ENCODE measurements at places on chromosomes 11 and 22.

DNA sequence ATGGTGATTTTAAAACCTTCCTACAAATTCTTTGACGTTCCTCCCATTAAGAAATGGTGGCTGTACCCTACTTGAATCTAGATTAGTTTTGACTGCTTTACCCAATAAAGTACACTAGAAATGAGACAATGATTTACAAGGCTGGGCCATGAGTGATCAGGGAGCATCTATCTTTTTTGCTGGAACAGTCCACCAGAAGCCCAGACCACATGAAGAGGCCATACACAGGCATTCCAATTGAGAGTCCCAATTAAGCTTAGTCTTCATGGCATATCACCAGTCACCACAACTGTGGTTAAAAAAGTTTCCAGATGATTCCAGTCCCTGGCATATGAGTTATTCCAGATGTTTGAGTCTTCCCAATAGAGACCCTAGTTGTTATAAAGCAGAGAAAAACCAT lies 39.5 kb downstream of the FAM76B start:
- DNase-seq = no peak

DNA sequence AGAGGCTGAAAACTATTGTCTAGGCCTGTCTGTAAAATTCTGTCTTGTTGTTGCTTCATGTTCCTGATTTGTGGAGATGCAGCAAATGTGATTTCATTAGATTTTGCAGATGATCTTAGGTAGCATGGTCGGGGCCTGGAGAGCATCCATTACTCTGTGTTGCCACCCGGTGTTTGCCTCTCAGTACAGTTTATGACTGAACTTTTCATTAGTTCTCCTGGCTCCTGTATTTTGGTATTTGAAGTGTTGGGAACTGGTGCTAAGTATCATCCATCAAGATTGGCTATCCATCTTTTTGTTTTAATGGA lies 7.7 kb downstream of the YWHAH start:
- DNase-seq = no peak

DNA sequence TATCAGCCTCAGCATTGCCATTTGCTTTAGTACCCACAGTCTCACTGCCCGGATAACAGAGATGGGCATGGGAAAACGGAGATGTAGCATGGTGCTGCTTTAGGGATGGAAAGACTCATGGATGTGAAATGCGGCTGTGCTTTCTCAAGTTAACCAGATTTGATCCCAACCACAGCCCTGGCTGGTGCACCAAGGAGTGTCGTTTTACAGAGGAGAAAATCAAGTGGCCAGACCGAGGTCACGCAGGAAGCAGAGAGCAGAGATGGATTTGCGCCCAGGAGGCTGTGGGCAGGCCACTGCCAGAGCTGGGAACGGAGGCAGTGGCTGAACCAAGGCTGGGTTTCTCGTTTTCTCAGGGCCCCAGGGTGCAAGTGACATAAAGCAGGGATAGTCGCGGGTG lies 9.0 kb downstream of the MB start:
- DNase-seq = no peak

GRCh38 chr22:20267441-20268278 lies 458 bp downstream of the RTN4R start:
- DNase-seq = peak; percentile 34

GRCh38 chr11:1879941-1880720 lies 11.6 kb downstream of the PRR33 start:
- no peak for DNase-seq

GRCh38 chr22:24553597-24554312 lies 1.2 kb downstream of the GUCD1 start:
- no peak for DNase-seq

DNA sequence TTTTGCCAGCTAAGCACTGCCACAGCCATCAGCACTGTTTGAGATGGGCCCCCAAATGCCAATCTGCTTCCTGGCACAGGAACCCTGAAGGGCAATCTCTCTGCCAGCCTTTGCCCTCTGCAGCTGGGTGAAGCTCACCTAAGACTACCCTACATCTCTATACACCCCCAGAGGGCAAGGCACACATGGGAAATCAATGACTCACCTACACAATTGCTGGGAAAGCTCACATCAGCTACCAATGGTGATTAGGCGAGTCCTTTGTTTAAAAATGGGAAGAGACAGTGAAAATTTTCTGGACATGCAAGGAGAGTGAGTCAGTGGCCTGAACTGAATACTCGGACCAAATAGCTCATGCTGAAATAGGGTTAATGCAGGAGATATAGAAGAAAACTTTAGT lies 12.6 kb upstream of the PRDM11 start:
- DNase-seq = peak; percentile 38

DNA sequence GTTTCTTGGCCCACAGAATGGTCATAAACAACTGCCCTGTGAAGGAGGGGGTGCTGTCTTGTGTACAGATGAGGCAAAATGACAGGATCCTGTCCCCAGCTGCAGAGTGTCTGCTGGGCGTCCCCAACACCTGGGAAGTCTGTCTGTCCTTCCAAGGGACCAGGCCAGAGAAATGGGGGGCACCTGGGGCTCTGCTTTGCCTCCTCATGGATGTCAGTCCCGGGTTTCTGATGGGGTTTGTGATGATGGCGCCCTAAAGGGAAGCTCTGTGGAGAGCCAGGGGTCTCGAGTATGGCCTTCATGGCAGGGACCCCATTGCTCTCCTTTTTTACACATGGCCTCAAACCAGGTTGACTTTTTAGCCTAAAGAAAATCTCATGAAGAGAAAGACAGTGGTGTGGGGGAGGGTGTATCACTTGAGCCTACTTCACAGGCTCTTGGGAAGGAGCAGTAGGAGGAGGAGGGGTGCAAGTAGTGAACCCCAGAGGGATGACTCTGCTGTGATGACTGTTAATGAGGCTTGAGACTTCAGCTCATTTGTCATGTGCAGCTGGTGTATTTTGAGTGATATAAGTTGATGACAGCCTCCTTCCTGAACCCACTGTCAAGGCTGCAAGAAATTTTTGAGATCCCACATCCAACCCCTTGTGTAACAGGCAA lies 40.6 kb upstream of the TUB start:
- DNase-seq = no peak

DNA sequence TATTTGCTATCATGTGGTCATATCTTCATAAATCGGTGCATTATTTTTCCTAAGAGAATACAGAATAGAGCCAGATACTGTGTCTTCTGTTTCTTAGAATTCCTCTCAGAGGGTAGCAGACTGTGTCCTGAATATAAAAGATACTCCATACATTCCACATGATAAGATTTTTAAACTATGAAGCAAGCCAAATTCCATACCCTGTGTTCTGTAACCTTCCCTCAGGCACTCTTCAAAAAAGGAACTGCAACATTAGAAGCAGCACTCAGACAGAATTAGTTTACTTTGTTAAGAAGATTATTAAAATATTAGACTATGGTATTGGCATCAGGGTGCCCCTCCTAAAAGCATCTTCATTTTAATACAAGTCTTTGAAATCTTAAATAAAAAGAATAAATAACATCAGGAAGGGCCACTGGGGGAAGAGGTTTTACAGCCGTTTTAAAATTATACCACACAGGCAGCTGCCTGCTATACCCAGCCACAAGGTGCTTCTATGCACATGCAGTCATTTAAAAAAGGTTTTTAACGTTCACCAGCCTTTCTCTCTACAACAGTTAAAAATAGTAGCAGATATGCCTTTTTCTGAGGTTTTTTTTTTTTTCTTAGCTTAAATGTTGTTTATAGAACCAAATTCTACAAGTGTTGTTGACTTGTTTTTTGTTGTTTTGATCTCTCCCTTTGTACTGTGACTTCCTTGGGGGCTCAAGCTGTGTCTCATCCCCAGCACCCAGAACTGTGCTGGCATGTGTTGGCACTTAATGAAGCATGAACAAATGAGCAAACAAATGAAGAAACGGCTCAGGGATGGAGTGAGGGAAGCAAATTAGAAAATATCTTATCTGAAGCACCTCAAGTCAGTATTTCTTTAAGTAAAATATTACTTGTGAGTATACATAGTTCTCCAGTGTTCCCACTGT lies 54.7 kb upstream of the CCDC89 start:
- DNase-seq = no peak

DNA sequence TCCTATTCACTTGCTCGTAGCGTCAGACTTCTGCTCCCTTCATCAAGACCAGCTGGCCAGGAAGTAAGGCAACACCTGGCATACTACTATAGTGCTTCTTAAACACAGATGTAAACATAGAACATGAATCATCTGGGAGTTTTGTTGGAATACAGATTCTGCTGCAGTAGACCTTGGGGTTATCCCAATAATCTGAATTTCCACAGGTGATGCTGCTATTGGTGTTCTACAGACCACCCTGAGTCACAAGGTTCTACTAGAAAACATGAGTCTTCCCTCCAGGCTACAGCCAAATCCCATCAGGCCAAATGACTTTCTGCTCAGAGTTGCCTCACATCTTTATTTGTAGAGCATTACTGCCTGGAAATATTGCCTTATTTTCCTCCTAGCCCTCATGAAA lies 175.2 kb downstream of the NELL1 start:
- DNase-seq = no peak

GRCh38 chr22:36409056-36409455 lies 21.3 kb upstream of the MYH9 start:
- DNase-seq = no peak

DNA sequence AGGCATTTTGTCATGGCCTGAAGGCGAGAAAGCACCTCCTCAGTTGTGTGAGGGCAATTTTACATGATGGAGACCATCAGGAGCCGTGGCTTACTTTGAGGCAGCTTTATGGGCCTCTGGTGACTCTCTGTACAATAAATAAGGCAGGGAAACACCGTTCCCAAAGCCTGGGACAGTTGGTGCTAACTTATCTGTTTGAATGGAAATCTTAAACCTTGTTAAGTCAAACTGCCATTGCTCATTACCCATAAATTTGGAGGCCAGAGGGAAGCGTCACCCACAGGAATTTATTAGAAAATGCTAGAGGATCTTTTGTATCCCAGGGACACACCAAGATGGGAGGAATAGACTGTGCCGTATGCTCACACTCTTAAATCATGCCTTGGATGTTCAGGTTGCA lies 1156.9 kb downstream of the BRD1 start:
- DNase-seq = no peak

DNA sequence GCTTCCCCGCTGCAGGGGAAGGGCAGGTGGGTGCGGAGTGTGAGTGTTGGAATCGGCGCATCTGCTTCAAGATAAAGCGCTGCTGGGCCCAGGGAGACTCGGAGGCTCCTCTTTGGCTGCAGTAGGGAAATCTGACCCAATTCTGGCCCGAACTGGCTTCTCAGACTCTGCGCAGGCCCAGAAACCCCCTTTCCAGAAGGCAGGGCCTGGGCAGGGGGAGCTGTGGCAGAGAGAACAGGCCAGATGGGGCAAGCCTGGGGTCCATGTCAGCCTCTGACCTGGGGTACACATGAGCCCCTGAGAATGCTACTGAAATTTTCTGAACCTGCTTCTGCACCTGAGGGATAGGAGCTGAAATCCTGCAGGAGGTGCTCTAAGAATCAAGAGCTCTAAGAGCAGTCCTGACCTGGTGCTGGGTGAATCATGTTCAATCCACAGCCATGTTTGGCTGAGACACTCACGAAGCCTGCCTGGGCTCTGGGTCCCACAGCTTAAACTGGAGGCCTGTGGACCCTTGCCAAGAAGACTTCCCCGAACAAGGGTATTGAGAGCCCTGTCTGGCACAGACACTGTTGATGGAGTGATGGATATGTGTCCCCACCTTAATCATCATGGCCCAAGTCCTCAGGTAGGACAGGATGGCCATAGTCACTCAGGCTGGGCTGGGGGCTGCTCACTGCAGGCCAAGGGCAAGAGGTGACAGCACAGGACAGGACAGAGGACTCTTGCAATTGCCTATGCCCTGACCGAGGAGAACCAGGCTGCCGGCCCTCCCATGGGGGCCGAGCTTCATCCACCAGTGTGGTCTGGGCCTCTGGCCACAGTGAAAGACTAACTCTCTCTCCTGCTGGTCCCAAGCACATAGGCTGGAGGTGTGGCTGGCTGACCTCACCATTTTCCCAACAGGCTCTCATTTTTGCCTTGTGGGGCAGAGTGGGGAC lies 6.9 kb downstream of the RAB3IL1 start:
- DNase-seq = no peak

- no peak for DNase-seq
Observed at GRCh38 chr22:30792456-30792855, 97.8 kb downstream of the OSBP2 start.

GRCh38 chr11:93249459-93250220 lies 51.8 kb upstream of the SLC36A4 start:
- peak; percentile 19 for DNase-seq

DNA sequence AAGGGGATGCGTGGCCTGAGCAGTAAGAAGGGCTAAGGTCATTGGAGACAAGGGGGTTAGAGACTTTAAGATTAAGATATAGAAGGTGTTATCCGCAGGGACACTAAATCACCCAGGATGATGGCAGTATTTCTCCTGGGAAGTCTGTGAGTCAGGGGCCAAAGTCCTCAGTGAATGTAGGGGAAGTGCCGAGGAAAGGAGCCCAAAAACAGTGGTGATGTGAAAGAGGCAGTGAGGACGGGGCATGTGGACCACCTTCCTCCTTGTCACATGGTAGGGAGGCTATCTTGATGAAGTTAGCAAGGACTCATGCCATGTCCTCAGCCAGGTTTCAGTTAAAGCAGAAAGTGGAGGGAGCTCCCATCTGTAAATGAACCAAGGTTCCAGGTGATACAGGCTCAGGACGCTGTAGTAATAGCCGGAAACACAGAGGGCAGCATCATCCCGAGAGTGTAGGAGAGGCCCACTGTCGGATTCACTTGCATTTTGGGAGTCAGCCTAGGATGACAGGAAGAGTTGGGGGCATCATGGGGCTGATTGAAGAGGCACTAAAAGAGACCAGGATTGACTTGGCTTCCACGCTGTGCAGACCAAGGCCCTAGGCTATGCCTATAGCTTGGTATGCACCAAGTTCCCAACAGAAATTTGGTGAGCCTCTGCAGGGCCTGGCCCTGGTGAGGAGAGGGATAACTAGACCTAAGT lies 33.5 kb downstream of the WEE1 start:
- DNase-seq = peak; percentile 23

GRCh38 chr11:67387069-67387468 lies 4.7 kb upstream of the RAD9A start:
- no peak for DNase-seq

GRCh38 chr11:128450882-128451651 lies 136.3 kb downstream of the ETS1 start:
- DNase-seq = no peak

DNA sequence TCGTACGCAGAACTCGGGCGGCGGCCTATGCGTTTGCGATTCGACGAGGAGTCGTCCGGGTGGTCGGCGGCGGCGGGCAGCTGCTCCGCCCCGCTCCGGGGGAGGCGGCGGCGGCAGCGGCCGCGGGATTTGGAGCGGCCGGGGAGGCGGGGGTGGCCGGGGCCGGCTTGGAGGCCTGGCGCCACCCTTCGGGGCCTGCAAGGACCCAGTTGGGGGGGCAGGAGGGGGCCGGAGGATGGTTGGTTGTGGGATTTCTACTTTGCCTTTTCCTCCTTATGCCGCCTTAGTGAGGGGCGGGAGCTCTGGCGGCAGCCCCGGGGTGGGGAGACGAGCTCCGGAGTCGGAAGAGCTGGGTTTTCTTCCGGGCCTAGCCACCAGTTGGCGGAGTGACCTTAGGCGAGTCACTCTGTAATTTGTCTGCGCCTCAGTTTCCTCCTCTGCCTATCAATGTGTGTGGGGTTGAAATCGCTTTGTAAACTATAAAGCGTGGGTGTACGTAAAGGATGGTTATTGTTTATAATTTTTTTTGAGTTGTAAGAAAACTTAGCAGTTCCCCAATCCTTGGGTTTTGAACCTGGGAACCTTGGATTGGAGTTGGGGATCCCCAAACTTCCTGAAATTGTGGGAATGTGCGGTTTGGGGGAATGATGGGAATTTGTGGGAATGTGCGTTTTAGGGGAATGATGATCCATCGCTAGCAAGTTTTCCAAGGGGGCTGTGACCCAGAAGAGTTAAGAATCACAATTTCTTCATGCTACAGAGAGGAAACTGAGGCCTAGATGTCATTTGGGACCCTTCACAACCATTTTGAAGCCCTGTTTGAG lies 679 bp downstream of the TUG1 start:
- DNase-seq = peak; percentile 37

Data from MCF 10A (cell line).